GM12891 (cell line): ENCODE measurements at places on chromosomes 2 and 18.

DNA sequence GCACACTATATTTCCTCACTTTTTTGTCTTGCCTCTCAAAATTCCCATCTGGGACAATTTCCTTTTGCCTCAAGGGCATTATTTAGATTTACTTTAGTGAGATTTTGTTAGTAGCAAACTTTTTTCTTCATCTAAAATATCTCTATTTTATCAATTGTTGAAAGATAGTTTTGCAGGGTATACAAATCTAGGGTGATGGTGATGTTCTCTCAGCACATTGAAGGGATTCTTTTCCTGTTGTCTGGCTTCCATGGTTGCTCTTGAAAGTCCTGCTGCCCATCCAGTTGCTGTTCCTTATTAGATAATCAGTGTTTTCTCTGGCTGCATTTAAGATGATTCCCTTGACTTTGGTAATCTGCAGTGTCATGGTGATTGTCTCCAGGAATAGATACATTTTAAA, 48.1 kb downstream of the NPAS2 start:
- DNase-seq: no peak

DNA sequence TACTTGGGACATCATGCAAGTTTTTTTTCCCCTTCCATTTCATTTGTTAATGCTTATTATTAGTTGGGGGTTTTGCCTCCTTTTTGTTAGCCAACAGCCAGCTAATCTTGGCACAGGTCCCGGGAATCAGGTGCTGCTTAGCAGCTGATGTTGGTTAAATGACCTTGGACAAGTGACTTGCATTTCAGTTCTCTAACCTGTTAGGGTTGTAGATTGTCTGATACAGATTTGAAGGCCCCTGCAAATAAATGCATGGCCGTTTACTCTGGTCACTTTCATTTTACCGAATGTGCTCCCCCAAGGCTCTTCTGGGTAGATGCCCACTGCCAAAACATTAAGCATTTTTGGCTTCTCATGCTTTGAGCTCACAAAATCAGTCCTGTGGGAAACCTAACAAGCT, 120.9 kb downstream of the SPTBN1 start:
- no peak for DNase-seq

DNA sequence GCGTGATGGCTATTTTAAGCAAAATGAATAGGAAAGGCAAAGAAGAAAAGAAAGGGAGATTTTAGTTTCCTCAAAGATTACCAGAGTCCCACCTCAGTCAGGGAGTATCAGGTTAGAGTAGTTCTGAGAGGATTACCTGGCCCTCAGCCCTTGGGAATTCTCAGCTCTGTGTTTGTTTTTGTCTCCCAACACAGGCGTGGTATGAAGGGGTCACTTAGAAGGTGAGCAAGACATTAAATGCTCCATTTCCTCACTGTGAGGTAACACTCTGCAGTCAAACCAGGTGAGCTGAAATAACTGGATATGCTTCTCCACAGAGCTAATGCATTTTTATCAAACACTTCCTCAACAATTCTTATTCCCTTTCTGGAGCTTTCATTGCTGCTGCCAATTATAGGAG, 232.2 kb downstream of the IKZF2 start:
- DNase-seq: no peak

DNA sequence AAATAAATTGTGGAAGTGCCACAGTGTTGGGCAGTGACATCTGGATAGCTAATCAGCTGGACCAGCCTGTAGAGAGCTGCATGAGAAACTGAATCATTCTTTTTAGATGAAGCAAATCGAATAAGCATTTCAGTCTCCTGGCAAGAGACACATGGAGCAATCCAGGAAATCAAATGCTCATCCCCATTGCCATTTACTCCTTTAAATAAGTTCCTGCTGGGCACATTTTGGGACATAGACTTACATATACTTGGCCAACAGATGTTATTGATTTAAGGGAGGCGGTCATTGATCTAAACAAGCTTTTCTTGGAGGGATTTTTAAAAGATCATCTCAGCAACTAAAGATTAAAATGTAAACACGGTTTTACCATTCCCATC, 307.1 kb downstream of the STK39 start:
- no peak for DNase-seq

GRCh38 chr2:40282428-40282827, 169.5 kb downstream of the SLC8A1 start:
- no peak for DNase-seq

DNA sequence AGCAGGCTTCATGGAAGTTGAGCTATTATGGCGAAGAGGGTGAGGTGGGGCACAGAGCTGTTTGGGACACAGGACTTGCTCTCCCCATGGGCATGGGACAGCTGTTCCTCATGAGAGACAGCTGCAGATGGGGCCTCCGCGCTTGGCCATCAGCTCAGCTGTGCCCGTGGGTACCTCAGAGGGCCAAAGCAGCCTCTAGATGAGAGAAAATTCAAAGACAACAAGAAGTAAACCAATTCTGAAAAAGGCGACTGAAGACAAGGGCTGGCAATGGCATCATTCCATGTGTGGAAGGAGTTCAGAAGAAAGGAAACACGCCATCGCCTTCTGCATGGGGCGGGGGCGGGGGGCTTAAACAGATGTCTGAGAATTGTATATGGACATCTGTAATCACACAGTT, 136.2 kb downstream of the BCL2 start:
- no peak for DNase-seq

DNA sequence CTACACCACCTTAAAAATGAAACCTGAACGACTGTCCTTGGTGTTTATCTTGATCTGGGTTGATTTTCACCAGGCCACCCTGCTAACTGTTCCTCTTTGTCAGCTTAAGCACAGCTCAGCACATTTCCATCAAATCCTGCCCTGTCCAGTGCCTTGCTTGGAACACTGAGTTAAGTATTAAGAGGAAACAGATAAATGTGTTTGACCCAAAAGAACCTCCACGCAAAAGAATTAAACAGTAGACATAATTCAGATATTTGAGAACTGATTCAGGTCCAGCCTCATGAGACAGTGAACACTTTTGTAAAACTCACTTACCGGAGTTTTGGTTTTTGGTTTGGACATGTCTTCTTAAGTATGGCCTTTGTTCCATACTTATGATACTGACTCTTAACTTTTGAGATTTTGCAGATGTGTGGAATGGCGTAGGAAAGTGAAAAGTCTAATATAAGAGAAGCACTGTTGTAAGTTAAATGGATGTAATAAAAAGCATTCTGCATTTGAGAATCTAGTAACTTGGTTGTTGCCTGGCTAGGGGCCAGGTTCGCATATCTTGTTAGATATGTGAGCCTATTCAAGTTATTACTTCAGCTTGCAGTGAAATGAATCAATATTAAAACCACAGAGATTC, 88.9 kb upstream of the SERPINE2 start:
- DNase-seq: no peak

DNA sequence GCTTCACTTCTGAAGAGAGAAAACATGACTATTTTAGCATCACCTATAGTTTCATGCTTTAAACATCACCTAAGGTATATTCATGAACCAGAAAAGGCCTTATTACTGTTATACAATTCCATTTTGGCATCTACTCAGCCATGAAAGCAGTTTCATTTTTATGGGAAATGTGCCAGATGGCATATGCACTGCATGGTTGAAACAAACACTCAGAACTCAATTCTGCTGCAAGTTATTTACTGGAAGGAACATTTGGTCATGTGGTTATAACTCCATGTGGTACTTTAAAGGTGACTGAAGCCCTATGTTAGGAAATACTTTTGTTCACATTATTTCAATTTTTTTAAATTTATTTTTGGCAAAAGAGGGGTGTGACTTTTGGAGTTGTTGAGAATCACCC, 287.5 kb upstream of the CRIM1 start:
- DNase-seq: no peak

DNA sequence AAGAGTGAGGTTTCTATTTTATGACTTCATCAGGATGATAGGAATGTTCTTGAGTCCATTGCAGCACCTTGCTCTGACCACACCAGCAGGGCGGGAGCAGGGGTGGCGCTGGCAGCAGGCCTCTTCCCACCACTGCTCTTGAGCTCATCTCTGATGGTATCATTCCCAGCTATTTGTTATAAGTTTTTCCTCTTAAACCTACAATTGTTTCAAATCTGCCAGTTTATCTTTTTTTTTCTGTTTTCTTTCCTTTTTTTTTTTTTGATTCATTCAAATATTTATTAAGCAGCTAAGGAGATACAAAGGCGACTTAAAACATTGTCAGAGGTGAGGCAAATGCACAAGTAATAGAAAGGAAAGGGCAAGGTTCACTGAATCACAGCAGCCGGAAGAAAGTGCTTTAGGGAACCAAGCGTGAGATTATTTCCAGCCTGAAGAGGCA, 28.7 kb downstream of the NIFK start:
- no peak for DNase-seq

GRCh38 chr2:164887434-164888144, 46.0 kb upstream of the COBLL1 start:
- no peak for DNase-seq

DNA sequence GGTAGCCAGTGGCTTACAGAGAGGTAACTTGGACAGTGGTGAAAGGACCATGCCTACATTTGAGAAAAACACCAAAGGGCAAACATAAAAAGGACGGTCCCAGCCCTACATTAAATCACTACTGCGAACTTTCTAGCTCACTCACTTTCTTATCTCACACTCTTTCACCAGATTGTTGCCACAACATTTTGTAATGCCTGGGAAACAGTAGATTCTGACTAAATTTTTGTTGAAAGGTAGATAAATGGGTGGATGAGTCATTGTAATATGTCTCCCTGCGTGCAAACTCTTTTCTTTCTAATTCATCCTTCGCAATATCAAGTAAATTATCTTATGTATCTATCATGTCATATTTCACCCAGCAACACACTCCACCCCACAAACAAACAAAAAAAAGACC, 192.2 kb downstream of the IRS1 start:
- DNase-seq: no peak

DNA sequence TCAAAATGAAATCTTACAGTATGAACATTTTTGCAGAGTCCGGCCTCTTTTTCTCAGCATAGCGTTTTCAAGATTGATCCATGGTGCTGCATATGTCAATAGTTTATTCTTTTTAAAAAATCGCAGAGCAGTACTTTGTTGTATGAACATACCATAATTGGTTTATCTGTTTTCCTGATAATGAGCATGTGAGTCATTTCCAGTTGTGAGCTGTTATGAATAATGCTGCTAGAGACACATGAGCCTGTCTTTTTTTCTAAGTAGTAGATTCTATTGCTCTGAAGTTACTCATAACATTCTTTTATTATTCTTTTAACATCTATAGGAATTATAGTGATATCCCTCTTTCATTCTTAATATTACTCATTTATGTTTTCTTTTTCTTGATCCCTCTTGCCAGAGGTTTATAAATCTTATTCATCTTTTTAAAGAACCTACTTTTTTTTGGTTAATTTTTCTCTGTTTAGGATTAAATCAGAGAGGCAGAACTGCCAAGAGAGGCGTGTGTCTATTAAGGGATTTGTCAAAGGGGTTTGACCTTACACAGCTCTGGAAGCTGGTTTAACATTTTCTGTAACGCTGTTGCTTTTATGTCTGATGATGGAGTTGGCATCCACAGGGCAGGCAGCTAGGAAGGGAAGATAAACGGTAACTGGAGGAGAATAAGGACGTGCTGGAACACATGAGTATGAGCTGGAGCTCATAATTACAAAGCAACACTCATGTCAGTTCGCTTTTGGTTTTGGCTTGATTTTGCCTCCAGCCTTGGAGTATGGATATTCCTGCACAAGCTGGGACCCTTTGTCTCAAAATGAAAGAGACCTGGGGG, 47.4 kb downstream of the MGAT5 start:
- no peak for DNase-seq

DNA sequence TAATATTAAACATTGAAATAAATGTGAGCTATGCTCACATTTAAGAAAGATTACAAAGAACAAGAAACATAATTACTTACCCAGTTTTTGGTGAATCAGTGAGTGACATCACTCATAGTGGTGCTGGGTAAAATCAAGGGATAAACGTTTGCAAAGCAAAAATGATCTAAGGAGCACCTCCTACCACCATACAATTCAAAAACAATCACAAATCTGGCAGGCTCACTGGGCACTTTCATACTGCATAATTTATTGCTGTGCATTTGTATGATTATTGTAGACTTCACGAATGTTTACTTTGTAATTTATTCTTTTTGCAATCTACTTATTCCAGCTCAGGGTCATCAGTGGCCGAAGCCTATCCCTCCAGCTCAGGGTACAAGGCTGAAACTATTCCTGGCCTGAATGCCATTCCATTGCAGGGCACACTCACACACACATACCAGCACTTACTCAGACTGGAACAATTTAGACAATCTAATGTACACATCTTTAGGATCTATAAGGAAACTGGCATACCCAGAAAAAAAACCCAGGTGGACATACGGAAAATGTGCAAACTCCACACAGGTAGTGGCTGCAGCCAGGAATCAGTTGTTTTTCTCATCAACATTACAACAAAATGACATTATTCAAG, 34.4 kb downstream of the AFTPH start:
- no peak for DNase-seq

- DNase-seq: no peak
Observed at GRCh38 chr2:142716463-142717242, 160.8 kb upstream of the KYNU start.
